ENCODE measurements at places on chromosomes 1 and 21. TPM values are rescaled to one million over a fixed set of nuclear protein-coding genes. Genes with fewer than 3 reads are reported as not detected.

The SH2D1B gene
- not detected for total RNA-seq

- DNase-seq = peak; percentile 51
These were observed 33.7 kb downstream of the PRDM15 start for GRCh38 chr21:41845310-41846032.

- no peak for DNase-seq
These were observed 7.6 kb downstream of the RPL5 start for GRCh38 chr1:92839442-92839841.

DNA sequence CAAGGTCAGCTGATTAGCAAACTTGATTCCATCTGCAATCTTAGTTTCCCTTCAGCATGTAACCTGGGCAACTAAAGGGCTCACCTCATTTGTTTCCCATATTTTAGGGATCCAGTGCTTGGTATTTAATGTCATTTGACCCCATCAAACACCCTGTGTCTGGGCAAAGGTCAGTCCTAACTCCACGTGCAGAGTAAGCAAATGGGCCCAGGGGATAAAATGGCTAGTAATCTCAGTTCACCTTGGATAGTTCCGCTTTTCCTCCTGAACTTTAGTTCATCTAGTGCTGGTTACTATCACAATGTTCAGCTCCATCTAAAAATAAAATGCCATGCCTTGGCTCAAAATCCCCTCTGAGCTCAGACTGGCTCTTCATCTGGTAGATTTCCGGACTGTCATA lies 19.5 kb downstream of the PRKAB2 start:
- DNase-seq = no peak

DNA sequence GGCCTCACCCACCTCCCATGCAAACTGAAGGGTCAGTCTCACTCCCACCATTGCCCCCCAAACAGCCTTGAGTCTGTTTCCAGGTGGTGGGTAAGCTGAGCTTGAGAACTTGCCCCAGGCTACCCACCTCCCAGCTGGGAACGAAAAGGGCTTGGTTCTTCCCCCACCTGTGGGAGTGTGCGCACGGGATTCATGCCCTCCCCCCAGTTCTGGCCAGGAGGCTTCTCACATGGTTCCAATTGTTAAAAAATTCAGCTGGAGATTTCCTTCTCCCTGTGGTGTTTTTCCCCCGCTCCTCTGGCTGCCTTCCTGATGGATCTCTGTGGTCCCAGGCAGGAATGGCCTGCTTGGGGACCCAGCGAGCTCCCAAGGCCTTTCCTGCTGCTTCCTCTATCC lies 81.8 kb upstream of the C21orf91 start:
- no peak for DNase-seq

DNA sequence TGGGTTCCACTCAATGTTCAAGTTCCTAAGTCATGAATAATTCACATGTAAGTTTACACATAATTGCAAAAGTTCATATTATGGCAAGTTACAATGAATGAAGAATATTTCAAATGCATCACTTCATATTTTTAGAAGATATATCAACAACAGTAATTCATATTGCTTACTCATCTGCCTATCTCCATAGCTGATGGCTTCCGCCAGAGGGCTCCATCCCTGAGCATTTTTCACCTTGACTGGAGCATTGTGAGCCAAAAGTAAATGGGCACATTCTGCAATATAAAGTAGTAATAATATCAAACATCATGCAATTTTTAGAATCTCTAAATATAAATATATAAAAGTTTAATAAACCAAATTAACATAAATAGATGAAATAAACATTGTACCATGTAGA lies 29.8 kb downstream of the ANKRD13C start:
- no peak for DNase-seq
